ENCODE measurements at places on chromosomes 3 and 15.

DNA sequence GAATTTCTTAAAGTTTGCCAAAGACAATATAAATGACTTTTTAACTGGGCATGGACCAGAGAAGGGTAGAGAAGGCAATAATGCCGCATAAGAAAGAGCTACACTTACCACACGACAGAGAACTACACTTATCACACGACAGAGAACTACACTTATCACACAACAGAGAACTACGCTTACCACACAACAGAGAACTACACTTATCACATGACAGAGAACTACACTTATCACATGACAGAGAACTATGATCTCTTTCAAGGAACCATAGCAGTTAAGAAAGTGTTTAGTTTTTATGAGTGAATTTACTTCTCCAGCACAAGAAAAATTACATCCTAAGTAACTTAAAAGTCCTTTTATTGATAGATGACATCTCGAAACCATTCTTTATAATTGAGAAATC lies 32.0 kb downstream of the DCUN1D1 start:
- DNase-seq: no peak

- DNase-seq: no peak
These were observed 574 bp downstream of the DUOXA1 start for GRCh38 chr15:45128971-45129639.

- no peak for DNase-seq
These were observed 188.7 kb downstream of the NSUN3 start for GRCh38 chr3:94251566-94251965.

DNA sequence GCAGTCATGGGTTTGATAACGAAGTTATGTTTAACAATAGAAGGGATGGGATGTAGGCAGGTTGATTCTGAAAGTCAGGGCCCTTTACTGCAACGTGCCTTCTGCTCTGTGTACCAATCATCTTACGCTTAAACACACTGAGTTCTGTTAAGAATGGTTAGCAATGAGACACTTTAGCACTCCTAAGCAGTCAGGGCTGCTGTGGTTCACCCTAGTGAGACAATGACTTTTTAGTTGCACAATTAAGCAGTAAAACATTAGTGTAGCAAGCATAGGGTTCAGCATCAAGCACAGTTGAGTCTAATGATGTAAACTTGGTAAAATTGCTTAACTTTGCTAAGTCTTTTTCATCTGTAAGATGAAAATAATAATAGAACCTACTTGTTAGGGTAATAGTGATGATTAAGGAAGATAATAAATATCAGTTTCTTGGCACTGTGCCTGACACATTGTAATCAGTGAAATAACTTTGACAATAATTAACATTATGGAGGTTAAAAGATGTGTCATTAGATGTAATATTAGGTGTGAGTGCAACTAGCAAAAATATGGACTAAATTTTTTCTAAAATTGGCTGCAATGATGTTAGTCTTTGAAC lies 484.2 kb upstream of the THBS1 start:
- no peak for DNase-seq

GRCh38 chr3:39801216-39801615 lies 8.2 kb upstream of the MYRIP start:
- DNase-seq: no peak

DNA sequence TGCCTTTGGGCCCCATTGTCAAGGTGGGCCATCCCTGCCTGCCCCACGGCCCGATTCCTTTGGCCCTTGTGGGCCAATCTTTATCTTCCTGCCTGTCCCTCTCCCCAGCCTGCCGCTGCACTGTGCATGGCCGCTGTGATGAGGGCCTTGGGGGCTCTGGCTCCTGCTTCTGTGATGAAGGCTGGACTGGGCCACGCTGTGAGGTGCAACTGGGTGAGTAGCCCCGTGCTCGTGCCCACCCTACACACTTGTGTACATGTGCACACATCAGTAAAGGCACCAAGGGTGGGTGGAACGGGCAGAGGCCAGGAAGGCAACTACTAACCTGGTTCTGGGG lies 12.2 kb downstream of the NT5DC2 start:
- no peak for DNase-seq

DNA sequence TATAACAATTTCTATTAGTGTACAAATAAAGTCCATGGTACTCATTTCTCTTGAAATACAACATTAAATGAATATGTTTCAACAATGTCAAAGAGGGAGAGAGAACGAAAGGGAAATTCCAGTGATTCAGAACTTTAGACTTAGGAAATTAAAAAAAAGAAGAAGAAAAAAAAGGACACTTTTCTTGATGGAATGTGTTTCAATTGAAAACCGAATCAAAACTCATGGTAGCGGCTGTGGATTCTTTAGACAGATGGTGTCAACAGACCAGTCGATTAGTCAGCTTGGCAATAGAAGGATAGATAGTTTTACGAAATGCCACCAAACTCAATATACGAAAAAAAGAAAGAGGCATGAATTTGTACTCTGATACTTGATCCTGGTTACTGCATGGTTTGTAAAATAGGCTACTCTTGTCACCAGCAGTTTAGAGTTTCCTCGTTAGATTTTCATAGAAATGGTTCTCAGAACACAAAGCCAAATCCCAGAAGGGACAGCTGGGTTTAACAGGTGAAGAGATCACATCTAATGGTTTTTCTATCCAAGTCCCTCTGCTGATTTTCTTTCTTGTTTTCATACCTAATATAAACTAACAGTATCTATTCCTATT lies 793.5 kb downstream of the ROBO1 start:
- DNase-seq: no peak

GRCh38 chr3:35666888-35667287 lies 27.6 kb downstream of the ARPP21 start:
- no peak for DNase-seq

- DNase-seq: no peak
These were observed 138.8 kb upstream of the PLXND1 start for GRCh38 chr3:129745253-129745652.

GRCh38 chr3:182716114-182716688 lies 77.1 kb upstream of the ATP11B start:
- DNase-seq: no peak

DNA sequence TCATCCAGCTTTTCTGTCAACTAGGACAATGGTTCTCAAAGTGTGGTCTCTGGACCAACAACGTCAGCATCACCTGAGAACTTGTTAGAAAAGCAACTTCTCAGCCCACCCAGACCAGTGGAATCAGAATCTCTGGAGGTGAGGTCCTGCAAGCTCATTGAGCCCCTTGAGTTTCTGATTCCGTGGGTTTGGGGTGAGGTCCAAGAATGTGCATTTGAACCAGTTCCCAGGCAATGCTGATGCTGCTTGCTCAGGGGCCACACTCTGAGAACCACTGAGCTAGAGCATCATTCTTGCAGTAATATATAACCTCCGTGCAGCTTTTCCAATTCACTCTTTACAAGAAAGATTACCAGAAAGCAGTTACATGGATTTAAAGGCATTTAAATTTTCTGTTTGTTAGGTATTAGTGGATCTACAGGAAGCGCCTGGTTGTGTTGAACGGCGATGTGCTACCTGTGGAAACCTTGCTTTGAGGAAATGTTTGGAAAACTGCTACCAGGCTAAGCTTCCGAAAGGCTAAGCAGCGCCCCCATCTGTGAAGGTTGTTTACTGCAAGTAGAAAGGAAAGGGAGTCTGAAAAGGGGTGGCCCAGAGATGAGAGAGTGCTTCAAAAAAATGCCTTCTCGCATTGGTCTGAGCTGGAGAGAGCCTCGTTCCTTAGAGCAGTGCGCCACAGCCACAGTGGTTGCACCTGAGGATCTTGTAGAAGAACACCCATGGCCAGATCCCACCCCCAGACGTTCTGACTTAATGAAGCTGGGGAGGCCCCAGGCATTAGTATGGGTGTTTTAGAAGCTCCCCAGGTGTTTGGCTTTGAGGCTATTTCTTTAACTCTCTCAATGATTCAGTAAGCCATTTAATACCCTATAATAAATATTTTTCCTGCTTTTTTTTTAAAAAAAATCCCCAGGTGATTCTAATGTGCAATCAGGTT lies 50.0 kb downstream of the RLBP1 start:
- no peak for DNase-seq

DNA sequence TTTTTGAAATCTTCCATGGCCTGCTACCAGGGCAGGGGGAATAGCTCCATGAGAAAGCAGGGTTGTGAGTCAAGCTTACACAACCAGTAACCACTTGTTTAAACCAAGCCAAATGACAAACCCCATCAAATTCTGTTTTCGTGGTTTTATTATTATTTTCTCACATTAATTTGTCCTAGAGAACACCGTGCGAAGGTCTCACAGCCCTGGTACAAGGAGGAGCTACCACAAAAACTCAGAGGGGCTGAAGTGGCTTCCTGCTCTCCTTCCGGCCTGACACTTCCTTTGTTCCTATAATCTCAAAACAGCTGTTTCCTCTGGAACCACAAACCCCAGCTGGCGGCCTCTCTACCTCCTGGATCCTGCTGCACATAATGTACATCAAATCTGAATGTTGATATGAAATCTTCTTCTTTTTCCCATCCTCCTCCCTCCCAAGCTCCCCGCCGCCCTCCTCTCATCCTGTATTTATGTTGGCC lies 375.9 kb downstream of the MCTP2 start:
- DNase-seq: no peak

GRCh38 chr3:2950159-2950558 lies 160.0 kb downstream of the IL5RA start:
- no peak for DNase-seq

DNA sequence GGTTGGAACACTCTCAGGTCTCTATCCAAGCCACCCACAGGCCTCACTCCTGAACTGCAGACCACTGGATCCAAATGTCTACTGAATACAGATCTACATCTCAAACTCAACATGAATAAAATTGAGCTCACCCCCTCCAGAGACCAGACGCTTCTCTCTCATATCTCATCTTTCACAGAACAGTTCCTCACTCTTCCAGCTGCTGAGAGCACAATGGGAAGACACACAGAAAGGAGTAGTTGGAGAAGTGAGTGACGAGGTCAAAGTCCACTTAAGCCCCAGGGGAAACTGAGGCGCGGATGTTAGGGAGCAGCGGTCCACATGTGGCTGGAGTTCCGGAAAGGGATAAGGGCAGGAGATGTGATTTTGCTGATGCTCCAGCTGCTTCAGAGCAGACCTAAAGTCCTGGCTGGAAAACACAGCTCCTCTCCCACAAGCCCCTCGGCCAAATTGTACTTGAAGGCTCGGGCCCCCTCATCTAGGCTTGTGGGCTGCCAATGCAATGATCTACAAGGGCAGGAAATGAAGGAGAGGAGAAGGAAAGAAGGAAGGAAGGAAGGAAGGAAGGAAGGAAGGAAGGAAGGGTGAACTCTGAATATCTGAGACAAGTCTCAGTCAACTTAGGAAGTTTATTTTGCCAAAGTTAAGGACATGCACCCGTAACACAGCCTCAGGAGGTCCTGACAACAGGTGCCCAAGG lies 211.2 kb upstream of the TLE3 start:
- DNase-seq: no peak

DNA sequence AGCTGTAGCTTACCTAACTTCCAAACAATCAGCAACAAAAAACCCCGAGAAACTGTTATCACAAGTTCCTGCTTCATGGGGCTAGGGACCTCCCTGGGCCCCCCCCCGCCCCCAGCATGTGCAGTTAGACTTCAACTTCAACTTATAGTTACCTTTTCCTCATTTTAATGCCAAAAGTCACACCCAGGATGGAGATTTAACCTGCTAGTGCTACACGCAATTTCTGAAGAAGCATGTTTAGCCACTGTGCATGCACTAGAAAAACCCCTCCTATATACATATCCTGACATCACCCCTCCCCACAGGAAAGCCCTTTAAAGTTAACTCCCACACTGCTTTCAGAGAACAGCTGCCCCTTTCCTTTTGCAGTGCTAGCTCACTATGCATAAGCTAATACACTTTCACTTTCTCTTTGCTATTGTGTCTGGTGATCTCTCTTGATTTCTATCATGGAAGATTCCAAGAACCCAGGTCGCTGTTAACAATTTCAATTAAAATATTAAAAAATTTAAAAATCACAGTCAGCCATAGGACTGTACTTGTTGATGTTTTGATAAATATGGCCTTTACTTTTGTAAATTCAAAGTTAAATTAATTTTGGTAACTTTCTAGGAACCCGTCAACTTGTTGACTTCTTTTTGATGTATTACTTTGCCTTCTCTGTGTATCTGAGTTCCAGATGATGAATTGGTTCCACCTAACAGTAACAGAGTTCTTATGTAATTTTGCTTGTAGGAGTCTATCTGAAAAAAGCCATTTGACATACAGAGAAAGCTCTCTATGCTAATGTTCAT lies 75.2 kb upstream of the ACAD9 start:
- no peak for DNase-seq

GRCh38 chr3:12910356-12911099 lies 69.2 kb upstream of the RPL32 start:
- no peak for DNase-seq

DNA sequence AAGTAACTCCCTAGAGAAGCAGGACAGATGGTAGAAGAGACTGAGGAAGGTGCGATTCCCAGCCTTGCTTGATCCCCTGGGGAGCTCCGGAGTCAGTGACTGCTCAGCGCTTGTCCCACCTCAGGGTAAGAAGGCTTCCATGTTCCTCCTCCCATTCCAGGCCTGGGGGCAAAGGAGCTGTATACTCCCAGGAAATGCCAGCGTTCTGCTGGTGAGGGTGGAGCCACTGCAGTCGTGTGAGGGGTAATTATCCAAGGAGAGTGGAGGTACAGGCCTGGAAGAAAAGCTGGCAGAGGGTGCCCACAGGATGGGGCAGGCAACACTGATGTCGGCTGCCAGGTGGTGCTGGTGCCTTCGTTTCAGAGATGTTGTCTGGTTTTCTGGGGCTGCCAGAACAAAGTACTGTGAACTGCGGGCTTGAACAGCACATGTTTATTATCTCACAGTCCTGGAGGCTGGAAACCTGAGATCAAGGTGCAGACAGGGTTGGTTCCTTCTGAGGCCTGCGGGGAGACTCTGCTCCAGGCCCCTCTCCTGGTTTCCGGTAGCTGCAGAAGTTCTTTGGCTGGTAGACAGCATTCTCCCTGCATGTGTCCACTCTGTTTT lies 12.1 kb upstream of the APBA2 start:
- DNase-seq: no peak

- DNase-seq: no peak
These were observed 27.1 kb downstream of the LRIG1 start for GRCh38 chr3:66473692-66474091.

DNA sequence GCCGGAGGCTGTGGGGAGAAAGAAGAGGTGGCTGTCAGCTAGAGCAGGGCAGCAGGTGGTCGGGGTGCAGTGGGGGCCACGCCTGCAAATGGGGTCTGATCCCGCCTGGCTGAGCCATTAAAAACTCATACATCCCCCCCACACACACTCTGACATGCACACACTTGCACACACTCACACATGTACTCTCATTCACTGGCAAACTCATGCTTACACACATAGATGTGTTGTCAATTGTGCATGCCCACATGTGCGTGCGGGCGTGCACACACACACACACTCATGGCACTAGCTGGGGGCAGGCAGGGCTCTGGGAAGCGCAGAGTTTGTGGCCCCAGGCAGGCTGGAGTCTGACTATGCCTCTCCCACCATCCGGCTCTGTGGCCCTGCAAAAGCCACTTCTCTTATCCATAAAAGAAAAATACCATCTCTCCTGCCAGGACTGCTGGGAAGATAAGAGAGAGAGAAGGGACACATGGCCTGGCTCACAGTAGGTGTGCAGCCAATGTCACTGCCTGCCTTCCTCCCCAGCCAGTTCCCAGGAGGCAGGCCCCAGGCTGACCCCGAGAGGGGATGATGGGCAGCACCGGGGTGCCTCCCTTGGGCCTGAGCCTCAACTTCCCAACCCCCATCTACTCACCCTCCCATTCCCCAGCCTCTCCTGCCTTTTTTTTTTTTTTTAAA lies 163.5 kb upstream of the LINGO1 start:
- DNase-seq: no peak
